Stimulated activated CD4-positive, alpha-beta T cell treated with anti-CD3 and anti-CD28 coated beads, Interleukin-1b, Interleukin-23, amount 100 ng/mL, for 1 hour (primary cell): ENCODE measurements at places on chromosomes 3 and 15.
A peak's percentile ranks its signal among the peaks of the same experiment; 100 is the strongest.

GRCh38 chr3:12188328-12188648 is 29.6 kb upstream of the TIMP4 start:
- DNase-seq: no peak

DNA sequence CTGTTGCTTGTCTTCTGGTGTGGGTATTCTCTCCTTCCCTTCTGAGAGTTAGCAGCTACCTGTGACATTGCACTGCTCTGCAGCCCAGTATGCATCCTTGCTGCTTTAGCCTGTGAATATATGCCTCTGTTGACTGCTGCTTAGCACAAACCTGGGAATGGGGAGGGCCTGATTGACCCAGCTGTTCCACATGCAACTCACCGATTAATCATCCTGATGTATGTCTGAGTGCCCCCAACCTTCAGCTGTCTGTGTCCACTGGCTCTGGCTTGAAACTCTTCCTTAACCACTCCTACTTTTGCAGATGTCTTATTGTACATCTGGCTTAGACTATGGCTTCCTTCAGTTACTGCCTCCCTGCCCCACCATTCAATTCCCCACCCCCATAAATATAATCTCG is 119.1 kb downstream of the RASA2 start:
- no peak for DNase-seq

DNA sequence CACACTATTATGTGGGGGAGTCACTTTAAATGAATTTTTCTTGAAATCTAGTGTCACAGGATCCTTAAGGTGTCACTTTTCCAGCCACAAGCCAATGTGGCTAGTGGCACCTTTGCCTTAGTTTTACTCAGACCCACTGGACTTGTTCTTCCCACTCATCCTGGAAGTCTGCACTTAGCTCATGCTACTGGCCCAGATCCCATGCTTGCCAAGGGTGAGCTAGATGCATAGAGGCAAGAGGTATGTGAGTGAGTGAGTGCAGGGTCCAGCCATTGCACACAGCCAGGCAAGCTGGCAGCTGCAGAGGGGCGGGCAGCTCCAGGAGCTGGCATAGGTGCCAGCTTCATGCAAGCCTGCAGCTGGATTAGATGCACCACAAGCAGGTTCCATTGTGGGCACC is 81.0 kb downstream of the CGGBP1 start:
- DNase-seq: no peak

- DNase-seq: no peak
Measured at GRCh38 chr3:38314112-38314763, 32.1 kb downstream of the SLC22A14 start.

DNA sequence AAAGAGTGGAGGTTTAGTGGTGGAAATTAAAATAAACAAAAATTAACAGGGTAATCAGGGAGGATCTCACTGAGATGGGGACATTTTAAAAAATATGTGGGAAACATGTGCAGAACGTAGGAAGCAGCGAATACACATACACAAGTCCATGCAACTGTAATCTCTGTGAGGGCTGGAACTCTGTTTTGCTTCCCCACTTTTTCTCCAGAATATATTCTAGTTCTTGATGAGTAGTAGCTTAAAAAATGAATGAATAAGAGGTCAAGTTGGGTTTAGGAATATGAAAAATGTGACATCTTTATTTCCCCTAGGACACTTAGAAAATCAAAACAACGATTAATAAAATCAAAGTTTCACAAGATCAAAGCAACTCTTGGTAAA is 312.2 kb upstream of the ZNF717 start:
- no peak for DNase-seq

DNA sequence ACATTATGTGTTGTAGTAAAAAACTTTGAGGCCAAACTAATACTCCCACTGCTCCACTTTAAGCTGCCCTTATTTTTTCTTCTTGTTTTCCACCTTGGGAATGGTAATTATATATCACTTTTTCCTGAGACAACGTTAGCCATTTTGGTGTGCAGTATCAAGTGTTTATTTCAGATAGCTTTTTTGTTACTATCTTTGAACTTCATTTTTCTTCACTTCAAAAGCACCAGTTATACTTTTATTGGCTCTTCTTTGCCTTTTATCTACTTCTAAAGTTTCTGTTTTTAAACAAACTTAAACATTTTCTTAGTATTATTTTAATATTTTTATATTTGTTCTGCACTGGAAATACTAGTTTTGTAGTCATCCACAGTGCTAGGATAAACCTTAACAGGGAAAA is 6.5 kb downstream of the TOPAZ1 start:
- no peak for DNase-seq

DNA sequence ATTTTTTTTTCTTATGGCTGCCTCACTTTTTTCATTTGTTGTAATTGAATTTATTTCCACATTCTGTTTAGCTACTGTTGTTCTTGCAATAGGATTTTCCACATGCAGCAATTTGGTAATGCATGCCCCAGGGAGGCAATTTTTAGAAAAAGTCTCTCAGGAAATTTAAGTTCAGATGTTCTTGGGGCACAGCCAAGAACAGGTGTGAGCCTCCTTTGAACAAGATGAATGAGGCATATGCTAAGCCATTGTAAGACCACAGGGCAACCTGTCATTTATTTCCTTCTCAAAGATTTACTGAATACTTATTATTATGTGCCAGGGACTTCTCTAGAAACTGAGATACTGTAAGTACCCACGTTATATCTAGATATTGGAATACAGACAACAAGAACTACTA is 549.5 kb downstream of the DIPK2A start:
- DNase-seq: no peak

GRCh38 chr3:79159736-79160135 is 608.1 kb downstream of the ROBO1 start:
- DNase-seq: no peak

GRCh38 chr3:140276703-140277102 is 341.7 kb downstream of the CLSTN2 start:
- DNase-seq: no peak

GRCh38 chr3:169272532-169272931 is 391.0 kb downstream of the MECOM start:
- no peak for DNase-seq

DNA sequence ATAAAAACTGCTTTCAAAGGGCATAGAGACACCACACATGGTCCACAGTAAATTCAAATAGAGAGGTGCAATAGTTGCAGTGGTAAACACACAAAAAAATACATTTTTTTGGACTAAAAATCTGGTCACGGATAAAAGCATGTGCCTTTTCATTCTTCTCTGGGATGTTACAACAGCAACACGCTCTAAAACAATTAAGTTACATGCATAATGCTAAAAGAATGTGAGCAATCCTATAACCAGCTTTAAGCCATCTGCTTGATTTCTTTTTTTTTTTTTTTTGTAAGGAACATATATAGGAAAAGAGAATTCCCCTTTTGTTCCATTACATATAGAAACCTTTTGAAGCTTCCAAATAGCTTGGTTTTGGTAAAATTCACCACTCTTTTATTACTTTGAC is 20.0 kb downstream of the WNT5A start:
- no peak for DNase-seq

- DNase-seq: no peak
Measured at GRCh38 chr15:89559769-89560264, 15.5 kb upstream of the TICRR start.

GRCh38 chr3:49173116-49173791 is 1.9 kb downstream of the KLHDC8B start:
- no peak for DNase-seq

- no peak for DNase-seq
Measured at GRCh38 chr3:125340121-125340520, 35.0 kb downstream of the ZNF148 start.

DNA sequence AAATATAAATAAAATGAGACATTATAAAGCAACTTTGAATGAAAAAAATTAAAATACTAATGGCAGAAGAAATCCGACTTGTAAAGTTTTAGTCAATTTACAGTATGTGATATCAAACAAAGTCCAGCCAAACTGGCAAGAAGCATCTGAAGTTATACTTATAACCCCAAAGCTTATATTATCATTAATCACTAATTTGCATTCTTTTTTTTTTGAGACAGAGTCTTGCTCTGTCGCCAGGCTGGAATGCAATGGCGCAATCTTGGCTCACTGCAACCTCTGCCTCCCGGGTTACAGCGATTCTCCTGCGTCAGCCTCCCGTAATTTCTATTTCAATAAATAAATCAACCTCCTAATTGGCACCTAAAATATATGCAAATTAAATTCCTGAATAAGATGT is 80.1 kb downstream of the AQR start:
- no peak for DNase-seq

DNA sequence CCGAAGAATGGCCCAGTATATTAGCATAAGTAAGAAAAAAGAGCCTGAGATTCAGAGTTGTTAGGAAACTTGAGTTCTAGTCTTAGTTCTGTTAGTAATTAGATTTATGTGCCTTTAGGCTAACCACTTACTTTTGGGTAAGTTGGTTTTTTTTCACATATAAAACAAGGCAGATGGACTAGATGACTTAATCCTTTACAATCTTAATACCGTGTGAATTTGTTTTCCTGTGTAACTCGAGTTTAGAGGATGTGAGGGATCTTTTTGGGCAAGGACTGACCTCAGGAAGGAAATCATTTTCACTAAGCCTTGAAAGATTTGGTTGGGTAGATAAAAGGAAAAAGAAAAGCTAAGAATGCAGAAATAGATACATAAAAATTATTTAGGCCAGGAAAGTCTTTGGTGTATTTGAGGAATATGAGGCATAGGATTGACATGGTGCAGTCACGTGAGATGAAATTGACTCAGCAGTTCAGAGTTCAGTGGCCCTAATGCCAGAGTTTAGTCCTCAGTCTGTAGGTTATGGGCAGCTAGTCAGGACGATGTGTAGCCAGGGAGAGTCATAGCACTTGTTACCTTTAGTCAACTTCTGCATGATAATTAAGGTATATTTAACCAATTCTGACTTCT is 34.6 kb downstream of the PAK2 start:
- no peak for DNase-seq

DNA sequence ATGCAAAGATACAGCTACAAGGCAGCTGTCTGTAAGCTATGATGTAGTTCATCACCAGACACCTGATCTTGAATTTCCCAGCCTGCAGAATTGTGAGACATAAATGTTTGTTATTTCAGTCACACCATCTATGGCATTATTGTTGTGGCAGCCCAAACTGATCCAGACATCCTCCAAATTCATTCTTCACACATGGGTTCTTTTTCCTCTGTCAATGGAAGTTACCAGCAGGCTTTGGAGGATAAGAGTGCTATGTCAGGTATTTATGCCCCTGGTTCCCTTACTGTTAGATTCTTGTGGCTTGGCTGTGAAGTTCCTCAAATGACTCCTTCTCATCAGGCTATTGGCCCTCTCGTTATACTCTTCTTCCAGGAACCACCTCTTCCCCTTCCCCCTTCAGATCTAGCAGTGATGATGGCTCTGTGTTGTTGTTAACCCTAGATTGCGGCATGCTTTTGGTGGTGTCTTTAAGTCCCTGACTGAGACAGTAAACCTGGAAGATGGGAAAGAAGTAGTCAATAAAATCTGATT is 91.0 kb upstream of the CHMP2B start:
- DNase-seq: no peak

- DNase-seq: no peak
Measured at GRCh38 chr3:36729204-36730056, 34.9 kb downstream of the DCLK3 start.

- no peak for DNase-seq
Measured at GRCh38 chr3:157098121-157098822, 61.7 kb downstream of the CCNL1 start.

GRCh38 chr3:141876381-141876890 is at the start of gene ATP1B3:
ATP1B3 (plus strand) TSS chr3:141876643; CDS start chr3:141876802, 159 bp downstream.
- peak; percentile 61 for DNase-seq

- DNase-seq: no peak
Measured at GRCh38 chr3:53668872-53669271, 174.5 kb downstream of the CACNA1D start.

DNA sequence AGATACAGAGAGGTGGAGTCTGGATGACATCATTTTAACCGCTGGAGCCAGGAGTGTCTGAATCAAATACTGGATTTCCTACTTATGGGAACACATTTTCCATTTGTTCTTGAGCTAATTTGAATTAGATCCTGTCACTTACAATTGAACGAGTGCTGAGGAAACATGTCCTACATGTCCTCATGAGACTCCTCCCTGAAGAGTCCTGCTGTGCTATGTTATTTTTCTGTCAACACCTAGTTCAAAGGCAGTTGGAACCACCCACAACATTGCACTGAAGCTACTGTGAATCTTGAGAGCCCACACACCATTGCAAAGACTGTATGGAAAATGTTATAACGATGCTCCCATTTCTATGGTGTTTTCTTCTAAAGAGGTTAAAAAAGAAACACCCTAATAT is 123.5 kb upstream of the CRBN start:
- DNase-seq: no peak

DNA sequence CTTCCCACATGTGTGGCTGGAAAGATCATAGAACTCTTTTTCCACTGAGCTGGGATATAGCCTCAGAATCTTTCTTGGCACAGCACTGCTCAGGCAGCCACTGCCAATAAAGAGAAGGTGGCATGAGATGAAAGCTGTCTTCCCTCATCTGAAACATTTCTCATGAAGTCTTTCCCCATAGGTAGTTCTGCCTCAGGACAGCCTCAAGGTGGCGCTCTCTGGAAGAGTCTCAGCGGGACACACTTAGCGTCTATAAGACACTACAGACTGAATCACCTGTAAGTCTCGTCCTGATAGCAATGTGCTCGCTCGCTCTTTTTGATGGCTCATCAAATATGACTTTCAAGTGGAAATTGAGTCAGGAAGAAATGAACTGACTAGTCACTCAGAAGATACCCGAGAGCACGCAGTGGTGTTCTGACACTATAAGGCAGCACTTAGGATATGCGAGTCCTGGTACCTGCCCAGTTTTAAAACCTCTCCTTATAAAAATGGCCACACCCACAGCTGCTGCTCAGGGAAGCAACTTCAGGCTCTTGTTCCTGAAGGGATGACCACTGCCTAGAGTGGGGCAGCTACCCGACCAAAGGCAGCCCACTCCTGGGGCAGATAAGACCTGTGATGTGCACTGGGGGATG is 269.5 kb downstream of the SUCLG2 start:
- DNase-seq: peak; percentile 27

DNA sequence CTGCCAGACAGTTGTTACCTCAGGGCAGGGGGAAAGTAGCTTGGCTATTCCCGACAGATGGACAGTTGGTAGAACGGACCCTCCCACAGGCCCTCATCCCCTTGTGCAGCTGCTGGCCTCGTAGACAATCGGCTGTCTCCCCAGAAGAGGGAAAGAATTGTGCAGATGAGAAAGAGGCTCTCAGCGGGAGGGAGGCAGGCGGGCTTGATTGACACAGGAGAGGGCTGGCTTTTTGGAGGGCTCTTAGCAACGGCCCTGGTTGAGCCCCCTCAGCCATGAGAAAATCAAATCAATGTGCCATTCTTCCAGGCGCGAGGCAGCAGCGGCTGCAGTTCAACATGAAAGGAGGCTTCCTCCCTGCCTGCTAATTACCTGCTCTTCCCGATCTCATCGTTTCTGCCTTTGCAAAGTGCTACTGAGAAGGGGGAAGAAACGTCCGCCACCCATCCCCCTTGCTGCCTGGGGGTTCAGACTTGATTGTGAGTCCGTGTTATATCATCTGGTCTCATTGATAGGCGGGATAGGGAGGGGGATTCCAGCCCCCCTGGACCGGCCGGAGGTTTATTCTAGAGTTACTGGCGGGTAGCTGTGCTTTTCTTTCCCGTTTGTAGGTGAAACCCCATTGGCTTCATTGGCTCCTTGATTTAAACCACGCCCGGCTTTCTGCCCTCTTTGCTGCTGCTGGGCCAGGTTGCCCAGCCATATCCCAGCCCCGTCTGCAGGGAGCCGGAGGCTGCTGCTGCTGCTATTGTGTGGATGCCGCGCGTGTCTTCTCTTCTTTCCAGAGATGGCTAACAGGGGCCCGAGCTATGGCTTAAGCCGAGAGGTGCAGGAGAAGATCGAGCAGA is at the start of gene TAGLN3:
TAGLN3 (plus strand) TSS at position 287 of the 848 bp plus-strand sequence; CDS start at position 788, 501 bp downstream.
- no peak for DNase-seq

GRCh38 chr15:99110581-99111320 is 5.9 kb downstream of the SYNM start:
- no peak for DNase-seq

GRCh38 chr15:44064706-44065105 is 130.4 kb downstream of the FRMD5 start:
- no peak for DNase-seq
